ENCODE measurements at places on chromosomes 7 and 10.

DNA sequence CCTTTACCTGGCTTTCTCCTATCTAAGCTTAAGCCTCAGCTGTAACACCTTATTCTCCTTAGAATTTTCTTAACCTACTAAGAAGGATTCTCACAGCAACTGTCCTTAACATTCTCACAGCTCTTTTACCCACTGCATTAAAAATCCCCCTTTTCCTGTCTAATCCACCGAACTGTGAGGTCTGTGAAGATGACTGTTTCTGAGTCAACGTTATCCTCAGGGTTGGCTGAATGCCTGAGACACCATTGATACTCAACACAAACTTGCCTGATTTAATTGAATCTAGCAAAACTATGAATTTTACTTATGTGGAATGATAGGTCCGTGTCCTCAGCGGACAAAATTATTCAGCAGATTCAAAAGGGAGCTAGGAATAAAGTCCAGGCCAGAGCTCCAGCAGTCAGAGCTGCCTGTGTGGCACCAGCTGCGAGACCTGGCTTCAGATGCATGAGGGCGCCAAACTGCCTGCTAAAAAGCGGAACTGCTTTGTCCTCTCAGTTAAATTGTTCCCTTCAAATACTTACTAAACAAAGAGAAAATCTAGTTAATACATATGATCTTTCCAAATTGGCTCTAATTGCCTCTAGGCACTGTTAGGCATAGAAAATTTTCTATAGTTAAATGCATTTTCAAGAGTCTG is 33.4 kb upstream of the VWDE start:
- peak; percentile 73 for DNase-seq

DNA sequence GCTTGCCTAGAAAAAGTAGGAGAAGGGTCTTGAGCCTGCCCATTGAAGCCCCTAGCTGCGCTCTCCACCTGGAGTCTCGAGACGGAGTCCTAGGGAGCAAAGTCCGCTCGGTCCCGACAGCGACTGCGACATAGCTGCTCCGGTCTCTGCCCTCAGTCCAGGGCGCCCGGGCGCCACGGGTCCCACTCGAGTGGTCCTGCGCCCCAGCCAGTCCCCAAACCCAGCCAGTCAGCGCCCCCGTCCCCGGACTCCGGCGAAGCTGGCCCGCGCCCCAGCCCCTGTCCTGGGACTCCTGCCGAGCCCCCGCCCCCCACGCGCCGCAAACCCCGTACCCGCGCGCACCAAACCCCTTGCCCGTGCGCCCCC is 490 bp downstream of the TNS3 start:
- peak; percentile 34 for DNase-seq

GRCh38 chr7:20470082-20470481 is 139.4 kb downstream of the ITGB8 start:
- no peak for DNase-seq

GRCh38 chr10:132714986-132715775 is 70.8 kb downstream of the NKX6-2 start:
- no peak for DNase-seq

- DNase-seq, result no peak
These were observed 14.5 kb downstream of the AKR1B1 start for GRCh38 chr7:134444198-134444960.

- DNase-seq, result no peak
These were observed 30.8 kb downstream of the VAX1 start for GRCh38 chr10:117107238-117107637.

GRCh38 chr10:98878921-98879320 is 356.7 kb downstream of the HPSE2 start:
- no peak for DNase-seq

- DNase-seq, result no peak
These were observed 25.3 kb upstream of the NUDCD3 start for GRCh38 chr7:44515590-44516268.

DNA sequence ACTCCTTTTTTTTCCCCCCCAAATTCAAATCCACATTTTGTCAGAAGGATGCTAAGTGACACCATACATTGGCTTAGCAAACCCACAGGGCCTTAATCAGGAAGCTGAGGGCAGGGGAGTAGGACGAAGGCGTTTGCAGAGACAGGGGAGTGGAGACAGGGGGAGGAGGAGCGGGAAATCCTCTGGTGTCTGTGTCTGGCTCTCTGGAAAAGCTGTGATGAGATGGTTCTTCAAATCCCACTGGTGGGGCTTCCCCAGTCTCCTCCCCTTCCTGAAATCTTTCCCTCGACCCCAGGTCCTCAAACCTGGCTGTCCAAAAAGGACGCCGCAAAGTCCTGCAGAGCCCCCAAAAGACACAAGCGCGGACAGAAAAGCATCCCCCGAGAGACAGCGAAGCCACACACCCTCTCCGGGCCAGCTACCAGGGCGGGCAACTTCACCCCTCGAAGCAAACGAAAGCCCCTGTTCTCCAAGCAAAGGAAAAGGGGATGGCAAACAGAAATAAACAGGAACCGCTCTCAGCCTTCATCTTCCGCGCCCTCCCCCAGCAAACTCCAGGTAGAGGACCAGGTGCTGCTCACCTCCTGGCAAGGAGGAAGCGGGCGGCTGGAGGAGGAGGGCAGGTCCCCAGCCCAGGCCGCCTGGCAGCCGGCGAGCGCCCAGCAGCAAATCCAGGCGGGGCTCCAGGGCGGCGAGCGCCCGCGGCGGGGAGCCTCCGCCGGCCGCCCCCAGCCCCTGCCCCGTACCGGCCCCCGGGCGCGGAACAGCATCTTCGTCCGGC is 520 bp downstream of the ELAPOR2 start:
- no peak for DNase-seq

- peak; percentile 45 for DNase-seq
These were observed 93.1 kb downstream of the STRA8 start for GRCh38 chr7:135326636-135327280.

- peak; percentile 57 for DNase-seq
These were observed 111.3 kb downstream of the HECTD2 start for GRCh38 chr10:91521439-91521838.

DNA sequence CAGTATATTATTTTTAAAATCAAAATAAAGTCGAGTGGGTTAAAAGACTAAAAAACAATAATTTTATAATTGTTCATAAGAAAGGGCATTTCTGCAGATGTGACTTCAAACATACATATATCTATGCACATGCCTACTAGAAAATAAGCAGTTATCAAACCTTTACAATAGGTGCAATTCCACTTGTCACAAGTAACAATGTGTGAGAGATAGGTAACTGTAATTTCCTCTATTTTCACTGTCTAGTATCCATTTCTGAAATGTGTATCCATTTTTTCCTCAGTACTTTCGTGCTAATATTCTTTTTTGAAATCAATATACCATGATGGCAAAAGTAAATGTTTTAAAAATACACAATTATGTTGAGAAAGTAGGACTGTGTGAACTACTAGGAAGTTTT is 96.9 kb upstream of the GNAI1 start:
- no peak for DNase-seq

DNA sequence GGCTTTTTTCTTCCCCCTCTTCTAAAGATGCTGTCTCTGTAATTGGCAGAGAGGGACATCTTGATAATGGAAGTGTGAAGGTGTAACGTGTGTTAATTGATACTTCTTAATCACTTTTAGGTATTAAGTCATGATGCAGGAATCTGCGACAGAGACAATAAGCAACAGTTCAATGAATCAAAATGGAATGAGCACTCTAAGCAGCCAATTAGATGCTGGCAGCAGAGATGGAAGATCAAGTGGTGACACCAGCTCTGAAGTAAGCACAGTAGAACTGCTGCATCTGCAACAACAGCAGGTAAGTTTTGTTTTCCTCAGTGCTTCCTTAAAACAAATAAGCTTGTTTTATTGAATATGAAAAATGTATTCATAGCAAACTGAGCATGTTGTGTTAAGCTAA is 11.8 kb downstream of the FOXP2 start:
- no peak for DNase-seq

DNA sequence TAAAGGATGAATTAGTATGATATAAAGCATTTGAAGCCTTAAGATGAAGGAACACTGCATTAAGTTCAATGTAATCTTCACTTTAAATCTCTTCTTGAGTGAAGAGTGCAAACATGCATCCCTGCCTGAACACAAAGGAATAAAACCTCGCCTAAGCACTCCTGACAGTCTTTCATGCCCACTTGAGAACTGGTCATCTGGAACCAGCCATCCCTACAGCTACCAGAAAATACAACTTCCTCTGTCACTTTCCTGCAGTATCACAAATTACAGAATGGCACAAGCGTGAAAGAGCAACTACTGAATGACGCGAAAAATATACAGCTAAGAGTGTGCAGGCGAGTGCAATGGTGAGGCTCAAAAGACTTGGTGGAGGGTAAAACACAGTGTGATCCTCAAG is 1079.9 kb downstream of the CNTNAP2 start:
- no peak for DNase-seq

DNA sequence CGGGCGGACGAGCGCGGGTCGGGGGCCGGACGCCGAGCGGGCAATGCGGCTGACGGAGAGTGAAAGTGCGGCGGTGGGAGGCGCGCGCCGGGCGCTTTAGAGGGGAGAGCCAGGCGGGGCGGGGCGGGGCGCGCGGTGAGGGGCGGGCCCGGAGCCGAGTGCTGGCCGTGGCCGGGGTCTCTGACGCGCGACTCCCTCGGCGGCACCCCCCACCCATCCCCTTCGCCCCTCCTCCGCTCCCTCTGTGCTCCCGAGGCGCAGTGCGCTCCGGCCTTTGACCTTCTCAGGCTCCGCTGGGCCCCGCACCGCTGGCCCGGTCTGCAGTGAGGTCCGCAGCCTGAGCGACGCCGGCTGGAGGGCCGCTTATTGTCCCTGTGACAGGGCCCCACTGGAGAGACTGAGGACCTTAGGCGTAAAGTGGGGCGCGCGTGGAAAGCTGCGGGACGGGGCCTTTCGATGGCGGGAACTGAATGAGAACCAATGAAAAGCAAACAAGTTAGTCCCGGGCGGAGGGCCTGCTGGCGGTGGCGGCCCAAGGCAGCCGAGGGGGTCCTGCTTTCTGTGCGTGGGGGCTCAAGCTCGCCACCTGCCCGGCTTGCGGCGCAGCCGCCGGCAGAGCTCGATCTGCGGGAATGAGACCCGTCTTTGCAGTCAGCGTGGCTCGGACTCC is at the start of gene CXCL12:
CXCL12 (minus strand) TSS at position 72 of the 670 bp plus-strand sequence. CDS start 92 bp downstream, outside the sequence.
- DNase-seq, result no peak

DNA sequence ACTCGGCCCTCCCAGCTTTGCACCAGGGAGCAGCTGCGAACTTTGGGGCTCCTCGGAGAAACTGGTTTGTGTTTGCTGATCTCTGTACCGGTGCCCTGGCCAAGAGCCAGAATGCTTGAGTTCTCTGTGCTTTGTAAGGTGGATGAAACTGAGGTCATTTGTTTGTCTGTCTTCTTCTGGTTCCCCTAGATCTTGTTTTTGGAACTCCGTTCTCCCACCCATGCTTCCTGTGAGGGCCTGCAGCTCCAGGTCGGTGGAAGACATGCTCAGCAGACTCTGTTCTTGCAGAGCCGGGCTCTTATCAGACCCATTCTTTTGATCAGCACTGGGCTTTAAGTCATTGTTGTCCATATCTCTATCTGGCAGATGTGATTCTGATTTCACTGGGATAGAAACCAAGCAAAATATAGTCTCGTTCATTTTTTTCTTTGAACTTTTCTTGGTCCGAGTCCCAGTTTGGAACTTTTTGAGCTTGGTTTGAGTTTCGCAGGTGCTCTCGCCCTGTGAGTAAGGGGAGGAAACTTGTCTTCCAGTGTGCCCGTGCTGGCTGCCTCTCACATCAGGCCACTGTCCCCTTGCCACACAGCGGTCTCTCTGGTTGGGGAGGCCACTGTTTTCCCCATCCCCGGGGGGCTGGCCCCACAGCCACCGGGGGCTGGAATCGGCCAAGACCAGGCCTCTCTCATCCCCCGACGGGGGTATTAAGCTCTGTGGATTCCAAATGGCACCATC is 31.2 kb downstream of the JCAD start:
- DNase-seq, result no peak

DNA sequence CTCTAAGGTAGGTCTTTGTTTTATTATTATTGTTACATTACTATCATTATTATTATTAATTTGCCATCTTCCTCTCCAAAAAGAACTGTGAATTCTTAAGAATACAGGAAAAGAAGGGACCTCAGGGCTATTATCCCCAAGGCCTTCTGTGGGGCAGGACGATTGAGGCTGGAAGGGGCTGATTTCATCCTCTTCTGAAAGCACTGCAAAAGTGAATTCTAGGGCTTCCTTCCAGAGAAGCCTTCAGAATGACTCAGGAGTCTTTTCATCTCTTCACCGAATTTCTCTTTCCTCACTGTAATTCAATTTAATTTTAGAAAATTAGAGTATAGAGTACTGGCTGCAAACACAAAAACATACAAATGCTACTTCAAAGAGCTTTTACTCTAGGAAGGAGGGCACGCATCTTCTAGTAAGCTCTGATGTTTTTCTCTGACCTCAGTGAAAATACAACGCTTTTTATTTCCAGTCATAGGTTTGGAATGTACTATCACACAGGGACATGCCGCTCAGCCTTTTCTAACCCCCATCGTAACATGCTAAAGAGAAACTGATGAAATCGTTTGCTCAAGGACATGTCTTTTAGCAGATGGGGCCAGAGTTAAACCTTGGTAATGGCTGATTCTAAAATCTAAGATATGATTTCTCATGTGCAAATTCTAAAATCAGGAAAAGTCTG is 280.2 kb upstream of the PITRM1 start:
- DNase-seq, result peak; percentile 93

DNA sequence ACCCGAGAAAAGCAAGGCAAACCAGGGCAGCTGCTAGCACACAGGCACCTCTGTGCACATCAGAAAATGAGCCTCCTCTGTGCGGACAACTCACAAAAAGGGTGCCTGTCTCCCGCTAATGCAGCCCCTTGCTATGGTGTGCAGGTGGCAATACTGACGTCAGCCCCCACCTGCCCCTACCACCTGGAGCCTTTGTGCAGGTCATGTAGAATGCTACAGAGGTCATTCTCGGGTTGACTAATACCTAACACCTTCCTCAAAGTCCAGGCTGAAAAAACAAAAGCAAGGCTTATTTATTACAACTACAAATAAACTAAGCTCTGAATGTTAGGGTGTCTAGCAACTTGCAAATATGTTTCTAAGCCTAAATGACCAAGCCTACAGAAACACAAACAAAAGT is 13.9 kb downstream of the PIP4K2A start:
- DNase-seq, result no peak

DNA sequence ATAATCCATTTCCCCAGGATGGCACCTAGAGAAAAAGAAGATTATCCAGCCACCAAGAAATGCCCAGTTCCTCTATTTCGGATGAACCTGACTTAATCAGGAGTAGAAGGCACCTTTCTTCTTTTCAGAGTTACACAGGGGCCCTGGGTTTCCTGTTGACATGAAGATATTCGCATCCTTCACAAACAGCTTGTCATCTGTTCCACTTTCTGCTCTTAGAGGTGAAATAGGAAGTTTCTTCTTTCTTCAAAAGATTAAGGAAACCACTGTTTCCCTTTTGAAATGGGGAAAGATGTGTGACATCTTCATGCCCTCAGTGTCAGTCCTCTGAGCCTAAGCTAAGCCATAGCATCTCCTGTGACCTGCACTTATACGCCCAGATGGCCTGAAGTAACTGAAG is 39.1 kb upstream of the RAB18 start:
- no peak for DNase-seq

Measured in foreskin fibroblast (primary cell).